ENCODE measurements at places on chromosomes 12 and 14. TPM values are rescaled to one million over a fixed set of nuclear protein-coding genes. Genes with fewer than 3 reads are reported as not detected.

DNA sequence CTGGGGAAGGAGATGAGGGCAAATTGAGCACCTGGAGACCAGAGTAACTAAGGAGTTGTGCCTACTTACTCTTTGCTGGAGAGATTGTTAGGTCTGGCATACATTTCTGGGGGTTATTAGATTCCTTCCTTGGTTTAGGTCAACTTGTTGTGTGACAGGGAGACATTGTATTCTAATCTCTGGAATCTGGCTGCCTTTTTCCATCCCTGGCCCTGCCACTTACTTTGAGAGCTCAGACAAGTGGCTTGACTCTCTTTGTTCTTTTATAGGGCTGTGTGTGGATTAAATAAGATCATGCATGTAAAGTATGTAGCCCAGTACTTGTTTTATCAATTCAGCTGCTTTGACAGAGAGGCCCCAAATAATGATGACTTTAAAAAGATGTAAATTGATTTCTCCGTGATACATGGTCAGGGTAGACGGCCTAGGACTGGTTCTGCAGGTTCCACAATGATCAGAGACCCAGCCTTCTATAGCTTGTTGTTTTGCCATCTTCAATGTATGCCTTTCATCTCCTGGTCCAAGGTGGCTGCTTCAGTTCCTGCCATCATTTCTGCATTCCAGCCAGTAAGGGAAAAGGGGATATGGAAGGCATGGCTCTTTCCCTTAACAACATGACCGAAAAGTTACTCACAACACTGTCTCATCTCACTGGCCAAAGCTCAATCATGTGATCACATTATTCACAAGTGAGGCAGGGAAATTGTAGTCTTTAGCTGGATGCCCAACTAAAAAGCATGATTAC lies 72.6 kb downstream of the CHST11 start:
- no peak for DNase-seq

DNA sequence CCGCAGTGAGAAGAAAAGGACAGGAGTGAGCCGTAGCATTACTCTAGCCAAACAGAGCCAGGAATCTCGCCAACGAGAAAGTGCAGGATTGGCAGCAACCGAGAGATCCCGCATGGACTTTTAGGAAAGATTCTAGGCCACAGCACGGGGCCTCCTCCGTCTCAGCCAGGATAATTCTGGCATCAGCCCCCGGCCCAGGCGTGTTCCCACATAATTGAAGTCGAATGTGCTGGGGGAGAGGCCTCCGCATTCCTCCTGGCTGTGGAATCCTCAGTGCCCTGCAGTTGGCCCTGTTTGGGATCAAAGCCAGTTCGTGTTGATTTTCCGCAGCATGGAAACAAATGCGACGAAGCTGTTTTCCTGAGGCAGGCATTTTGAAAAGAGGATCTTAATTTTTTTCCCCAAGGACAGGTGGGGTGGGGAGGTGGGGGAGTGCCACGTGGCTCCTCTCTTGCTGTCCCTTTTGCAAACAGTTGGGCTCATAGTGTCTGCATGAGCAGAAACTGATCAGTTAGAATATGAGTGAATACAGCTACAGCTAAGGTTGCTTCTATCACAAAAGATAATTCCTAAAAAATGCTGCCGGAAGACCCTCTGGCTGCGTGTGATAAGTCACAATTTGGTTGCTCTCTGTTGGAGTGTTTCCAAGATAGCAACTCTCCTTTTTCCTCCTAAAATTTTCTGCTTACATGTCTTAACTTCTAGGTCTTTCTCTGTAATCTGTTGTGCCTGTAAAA lies 37.3 kb upstream of the ATXN2 start:
- peak; percentile 13 for DNase-seq

DNA sequence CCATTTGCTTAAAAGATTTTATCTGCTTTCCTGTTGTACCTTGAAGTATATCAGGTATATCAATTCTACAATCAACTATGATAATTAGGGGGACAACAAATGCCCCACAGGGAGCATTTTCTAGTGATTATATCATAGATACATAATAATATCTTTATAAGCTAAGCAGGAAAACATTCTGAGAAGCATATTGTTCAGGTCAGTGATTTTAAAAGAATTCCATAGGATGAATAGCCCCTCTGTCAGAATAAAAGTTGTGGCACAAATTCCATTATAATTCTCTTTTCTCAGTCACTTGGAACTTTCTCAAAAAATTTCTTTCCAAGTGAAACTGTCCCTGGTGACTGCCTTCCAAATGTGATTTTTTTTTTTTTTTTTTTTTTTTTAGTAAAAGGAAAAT lies 32.9 kb upstream of the HMGA2 start:
- no peak for DNase-seq

Gene PRKD1
- total RNA-seq: 6.8 TPM

Gene COL2A1
- total RNA-seq: 14.6 TPM

Gene TAS2R13
- total RNA-seq: not detected

Gene CTSG
- total RNA-seq: not detected
